ENCODE measurements at places on chromosomes 5 and 9. TPM values are rescaled to one million over a fixed set of nuclear protein-coding genes. Genes with fewer than 3 reads are reported as not detected.

Gene SLC6A7
- not detected for total RNA-seq

Gene INSL4
- total RNA-seq, result not detected

Gene FBN2
- total RNA-seq, result not detected

Gene SLC28A3
- 0.07 TPM for total RNA-seq

Gene CYLC2
- not detected for total RNA-seq

Gene TPPP
- total RNA-seq, result not detected

Gene ADAMTS19
- not detected for total RNA-seq

Gene LCNL1
- 0.21 TPM for total RNA-seq

Gene CDKN2B-AS1
- 2.4 TPM for total RNA-seq

Gene AJM1
- 7.8 TPM for total RNA-seq

Gene PTPDC1
- 6.8 TPM for total RNA-seq

Gene MYORG
- 4.6 TPM for total RNA-seq

Gene NUDT12
- 0.26 TPM for total RNA-seq

GRCh38 chr5:97545886-97546535, 363.0 kb upstream of the RIOK2 start:
- peaks cover 18% of the 10 kb centered on the region for H3K4me1 ChIP-seq
- H3K27me3 ChIP-seq, result no peaks in the 10 kb centered on the region
- no peak overlapping the region for H3K27ac ChIP-seq
- no peak for DNase-seq
- H3K36me3 ChIP-seq, result no peaks in the 10 kb centered on the region

DNA sequence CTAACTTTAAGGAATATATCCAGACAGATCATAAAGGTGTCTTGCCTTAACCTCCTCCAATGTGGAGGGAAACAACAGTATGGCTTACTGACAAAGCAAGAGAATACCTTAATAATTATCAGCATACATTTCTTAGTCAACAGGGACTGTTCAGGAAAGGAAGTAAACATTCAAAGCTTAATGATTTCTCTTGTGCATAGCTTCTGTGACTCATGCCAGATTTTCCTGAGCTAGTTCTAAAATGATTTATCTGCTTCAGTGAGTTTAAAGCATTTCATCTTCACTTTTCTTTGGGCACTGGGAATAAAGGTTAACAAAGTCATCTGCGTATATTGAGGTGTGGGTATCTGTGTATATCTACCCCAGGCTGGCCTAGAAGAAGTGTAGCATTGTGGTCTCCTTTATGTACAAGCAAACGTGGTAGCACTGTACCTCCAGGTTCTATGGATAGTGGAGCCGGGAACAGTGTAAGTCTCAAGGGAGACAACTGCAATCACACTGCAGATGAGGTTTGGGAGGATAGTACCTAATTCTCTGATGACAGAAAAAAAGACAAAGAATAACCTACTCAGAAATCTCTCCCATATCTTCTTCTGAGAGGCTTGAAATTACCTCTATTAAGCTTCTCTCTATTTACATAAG, 284.1 kb downstream of the HCN1 start:
- no peaks in the 10 kb centered on the region for H3K4me1 ChIP-seq
- H3K4me3 ChIP-seq, result no peak overlapping the region
- H3K36me3 ChIP-seq, result no peaks in the 10 kb centered on the region
- no peak for DNase-seq

- H3K4me1 ChIP-seq, result no peaks in the 10 kb centered on the region
- H3K27me3 ChIP-seq, result peaks cover 52% of the 10 kb centered on the region
- no peaks in the 10 kb centered on the region for H3K36me3 ChIP-seq
- no peak for DNase-seq
- no peak overlapping the region for H3K4me3 ChIP-seq
Observed at GRCh38 chr9:97759581-97760288, 62.6 kb upstream of the XPA start.

- H3K4me3 ChIP-seq, result no peak overlapping the region
- peaks cover 20% of the 10 kb centered on the region for H3K4me1 ChIP-seq
- DNase-seq, result no peak
- peaks cover 10% of the 10 kb centered on the region for H3K36me3 ChIP-seq
Observed at GRCh38 chr9:91258451-91258850, 103.3 kb downstream of the AUH start.

DNA sequence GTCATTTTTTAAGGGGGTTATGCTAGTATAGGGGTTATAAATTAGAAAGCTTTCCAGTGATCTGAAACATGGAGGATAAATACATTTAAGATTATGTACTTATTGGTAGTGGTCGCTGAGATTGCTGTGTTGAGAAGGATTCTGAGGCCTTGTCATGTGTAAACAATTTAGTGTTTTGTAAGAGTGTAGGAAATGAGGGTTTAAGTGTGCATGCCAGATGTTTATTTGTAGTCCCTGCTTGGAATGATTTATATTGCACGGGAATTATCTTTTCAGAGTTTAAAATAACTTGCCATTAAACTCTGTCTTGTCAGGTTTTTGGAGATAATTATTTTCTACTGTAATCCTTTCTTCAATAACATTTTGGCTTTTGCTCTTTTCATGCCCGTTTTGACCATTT, 19.4 kb downstream of the ZNF618 start:
- no peak overlapping the region for H3K27ac ChIP-seq
- H3K4me1 ChIP-seq, result peaks cover 3% of the 10 kb centered on the region
- H3K36me3 ChIP-seq, result no peaks in the 10 kb centered on the region
- no peaks in the 10 kb centered on the region for H3K27me3 ChIP-seq

DNA sequence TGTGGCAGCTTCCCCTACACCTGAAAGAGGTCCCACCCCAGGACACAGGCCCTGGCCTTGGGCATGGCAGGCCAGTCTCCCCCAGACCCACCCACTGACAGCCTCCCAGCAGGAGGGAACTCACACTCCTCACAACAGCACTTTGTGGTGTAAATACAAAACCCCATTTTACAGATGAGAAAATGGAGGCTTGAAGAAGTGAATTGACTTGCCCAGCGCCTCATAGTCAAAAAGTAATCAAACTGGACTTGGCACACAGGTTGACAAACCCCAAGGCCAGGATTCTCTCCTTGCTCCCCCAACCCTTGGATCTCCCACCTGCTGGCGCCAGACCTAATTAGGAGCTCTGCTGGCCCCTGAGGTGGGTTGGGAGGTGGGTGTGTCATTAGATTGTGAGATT, 29.2 kb upstream of the NEK6 start:
- no peaks in the 10 kb centered on the region for H3K36me3 ChIP-seq
- peaks cover 10% of the 10 kb centered on the region for H3K4me1 ChIP-seq
- no peak overlapping the region for H3K27ac ChIP-seq
- H3K27me3 ChIP-seq, result no peaks in the 10 kb centered on the region
- DNase-seq, result no peak

DNA sequence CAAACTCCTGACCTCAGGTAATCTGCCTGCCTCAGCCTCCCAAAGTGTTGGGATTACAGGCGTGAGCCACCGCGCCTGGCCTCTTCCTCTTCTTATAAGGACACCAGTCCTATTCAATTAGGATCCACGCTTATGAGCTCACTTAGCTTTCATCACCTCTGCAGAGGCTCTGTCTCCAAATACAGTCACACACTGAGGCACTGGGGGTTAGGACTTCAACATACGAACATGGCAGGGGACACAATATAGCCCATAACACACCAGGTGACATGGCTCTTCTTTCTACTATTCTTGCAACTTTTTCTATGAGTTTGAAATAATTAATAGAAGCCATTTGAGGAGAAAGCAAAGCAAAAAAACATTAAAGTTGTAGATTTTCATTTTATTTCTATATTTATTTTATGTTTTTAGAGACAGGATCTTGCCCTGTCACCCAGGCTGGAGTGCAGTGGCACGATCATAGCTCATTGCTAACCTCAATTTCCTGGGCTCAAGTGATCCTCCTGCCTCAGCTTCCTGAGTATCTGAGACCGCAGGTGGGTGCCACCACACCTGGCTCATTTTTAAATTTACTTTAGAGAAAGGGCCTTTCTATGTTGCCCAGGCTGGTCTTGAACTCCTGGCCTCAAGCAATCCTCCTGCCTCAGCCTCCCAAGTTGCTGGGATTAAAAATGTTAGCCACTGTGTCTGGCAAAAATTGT, 6.0 kb upstream of the PRRT1B start:
- no peak overlapping the region for H3K4me3 ChIP-seq
- H3K4me1 ChIP-seq, result no peaks in the 10 kb centered on the region
- H3K27ac ChIP-seq, result no peak overlapping the region
- peaks cover under 1% of the 10 kb centered on the region for H3K27me3 ChIP-seq

- peaks cover 6% of the 10 kb centered on the region for H3K27me3 ChIP-seq
- no peaks in the 10 kb centered on the region for H3K4me1 ChIP-seq
- no peak overlapping the region for H3K4me3 ChIP-seq
- no peak for DNase-seq
- H3K27ac ChIP-seq, result no peak overlapping the region
- no peaks in the 10 kb centered on the region for H3K36me3 ChIP-seq
Observed at GRCh38 chr5:7745882-7746610, 104.9 kb downstream of the CFAP90 start.

DNA sequence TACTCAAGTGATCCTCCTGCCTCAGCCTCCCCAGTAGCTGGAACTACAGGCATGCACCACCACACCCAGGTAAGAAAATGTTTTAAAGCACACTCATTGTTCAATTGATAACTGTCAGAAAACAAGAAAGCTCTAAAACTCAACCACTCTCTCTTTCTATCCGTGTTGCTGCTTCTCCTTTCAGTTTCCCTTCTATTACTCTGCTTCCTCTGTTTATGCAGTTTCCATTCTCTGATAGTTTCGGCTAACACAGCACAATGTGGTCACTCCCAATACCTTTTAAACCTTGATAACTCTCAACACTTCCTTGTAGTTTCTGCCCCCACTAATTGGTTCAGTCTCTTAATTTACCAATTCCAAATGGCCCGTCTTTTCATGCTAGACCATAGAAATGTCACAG, 59.2 kb upstream of the NR4A3 start:
- H3K4me3 ChIP-seq, result no peak overlapping the region
- no peak overlapping the region for H3K27ac ChIP-seq
- no peaks in the 10 kb centered on the region for H3K27me3 ChIP-seq
- H3K36me3 ChIP-seq, result no peaks in the 10 kb centered on the region

DNA sequence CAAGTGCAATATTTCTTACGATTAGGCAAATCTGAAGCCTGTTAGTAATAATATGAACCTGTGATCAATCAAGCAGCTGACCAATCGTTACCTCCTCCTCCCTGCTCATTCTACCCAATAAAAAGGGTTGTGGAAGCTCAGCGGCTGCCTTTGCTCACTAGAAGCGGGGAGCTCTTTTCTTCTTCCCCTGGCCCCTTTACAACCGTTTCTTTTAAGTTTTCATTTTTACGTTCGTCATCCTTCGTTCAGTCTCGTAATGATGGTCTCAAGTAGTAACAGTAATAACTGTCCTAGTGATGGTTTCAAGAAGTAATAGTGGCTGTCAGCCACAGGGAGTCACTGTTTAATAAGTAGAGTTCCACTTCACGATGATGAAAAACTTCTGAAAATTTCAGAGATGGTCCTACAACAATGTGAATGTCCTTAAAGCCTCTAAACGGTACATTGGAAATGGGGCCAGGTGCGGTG, 6.2 kb downstream of the UGT3A2 start:
- H3K4me1 ChIP-seq, result no peaks in the 10 kb centered on the region
- no peak for DNase-seq
- H3K4me3 ChIP-seq, result no peak overlapping the region
- H3K27ac ChIP-seq, result no peak overlapping the region
- peaks cover 15% of the 10 kb centered on the region for H3K27me3 ChIP-seq

DNA sequence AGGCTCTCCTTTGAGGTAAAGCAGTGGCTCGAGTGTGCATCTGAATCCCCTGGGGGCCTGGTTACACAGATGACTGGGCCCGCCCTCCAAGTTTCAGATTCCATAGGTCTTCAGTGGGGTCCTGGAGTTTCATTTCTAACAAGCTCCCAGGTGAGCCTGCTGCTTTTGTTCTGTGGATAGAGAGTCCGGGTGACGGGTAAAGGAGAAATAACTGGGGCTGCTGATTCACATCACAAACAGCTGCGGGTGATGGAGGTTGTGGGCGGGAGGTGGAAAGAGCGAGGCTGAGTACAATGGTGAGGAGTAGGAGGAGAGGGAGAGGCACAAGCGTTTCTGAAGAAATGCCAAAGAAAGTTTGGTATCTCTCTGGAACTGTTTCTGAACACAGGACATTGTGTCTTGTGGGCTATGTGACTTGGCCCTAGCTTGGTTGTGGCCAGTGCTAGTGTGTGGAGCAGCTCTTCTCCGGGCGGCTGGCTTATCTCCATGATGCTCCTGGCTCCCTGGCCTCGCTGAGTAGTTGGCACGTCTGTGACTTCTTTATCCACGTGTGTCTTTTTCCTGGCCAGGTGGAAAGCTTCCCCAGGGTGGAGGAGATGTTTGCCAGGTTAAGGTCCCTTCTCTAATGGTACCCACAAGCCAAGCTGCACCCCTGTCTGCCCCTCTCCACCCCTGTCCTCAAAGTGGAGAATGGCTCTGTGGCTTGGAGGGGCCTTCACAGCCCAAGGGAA, 61.7 kb downstream of the HSPA4 start:
- no peak overlapping the region for H3K27ac ChIP-seq
- DNase-seq, result no peak
- H3K36me3 ChIP-seq, result no peaks in the 10 kb centered on the region
- no peak overlapping the region for H3K4me3 ChIP-seq
- no peaks in the 10 kb centered on the region for H3K4me1 ChIP-seq

DNA sequence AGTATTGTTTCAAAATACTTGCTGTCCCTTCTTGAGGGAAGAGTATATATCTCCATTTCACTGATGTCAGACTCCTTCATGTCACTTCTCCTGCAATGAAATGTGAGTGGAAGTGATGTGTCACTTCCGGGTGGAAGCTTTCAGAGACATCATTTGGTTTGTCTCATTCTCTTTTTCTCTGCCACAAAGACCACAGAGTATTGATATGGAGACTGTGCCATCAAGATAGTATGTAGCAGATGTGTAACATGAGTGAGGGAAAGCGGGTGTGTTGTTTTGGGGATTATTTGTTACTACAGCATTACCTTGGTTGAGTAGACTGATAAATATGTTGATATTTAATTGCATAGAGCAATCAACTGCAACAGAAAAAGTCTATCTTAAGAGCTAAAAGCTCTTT, 169.8 kb downstream of the FBXL7 start:
- H3K4me1 ChIP-seq, result no peaks in the 10 kb centered on the region
- H3K36me3 ChIP-seq, result no peaks in the 10 kb centered on the region
- no peak for DNase-seq
- H3K27ac ChIP-seq, result no peak overlapping the region
- H3K27me3 ChIP-seq, result no peaks in the 10 kb centered on the region
- no peak overlapping the region for H3K4me3 ChIP-seq

GRCh38 chr9:71352837-71353236, 231.4 kb upstream of the TRPM3 start:
- no peaks in the 10 kb centered on the region for H3K27me3 ChIP-seq
- H3K27ac ChIP-seq, result no peak overlapping the region
- no peaks in the 10 kb centered on the region for H3K4me1 ChIP-seq

DNA sequence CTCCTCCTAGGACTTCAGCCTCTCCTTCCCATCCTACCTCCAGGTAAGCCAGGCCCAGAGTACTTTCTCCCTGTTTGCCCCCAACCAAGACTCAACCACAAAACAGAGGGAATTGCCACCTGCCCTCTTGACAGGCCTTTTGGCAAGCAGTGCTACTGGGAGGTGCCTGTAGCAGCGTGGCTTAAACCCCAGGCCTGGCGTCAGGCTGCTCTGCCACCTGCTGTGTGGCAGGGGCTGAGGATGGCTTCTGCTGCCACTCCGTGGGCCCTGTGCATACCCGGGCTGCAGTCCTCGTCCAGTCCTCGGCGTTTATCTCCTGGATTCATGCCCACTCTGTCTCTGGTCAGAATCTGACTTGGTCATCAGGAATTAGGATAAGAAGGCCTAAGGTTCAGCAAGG, 163.1 kb downstream of the PAX5 start:
- H3K4me1 ChIP-seq, result no peaks in the 10 kb centered on the region
- DNase-seq, result peak; percentile 3
- H3K4me3 ChIP-seq, result no peak overlapping the region
- H3K27me3 ChIP-seq, result peaks cover 10% of the 10 kb centered on the region
- H3K27ac ChIP-seq, result no peak overlapping the region

- no peak overlapping the region for H3K27ac ChIP-seq
- H3K36me3 ChIP-seq, result no peaks in the 10 kb centered on the region
- H3K4me1 ChIP-seq, result peaks cover 6% of the 10 kb centered on the region
- no peaks in the 10 kb centered on the region for H3K27me3 ChIP-seq
Observed at GRCh38 chr5:33238826-33239695, 201.7 kb upstream of the TARS1 start.
